ENCODE measurements at places on chromosomes 12 and 14.
A peak's percentile ranks its signal among the peaks of the same experiment; 100 is the strongest.

DNA sequence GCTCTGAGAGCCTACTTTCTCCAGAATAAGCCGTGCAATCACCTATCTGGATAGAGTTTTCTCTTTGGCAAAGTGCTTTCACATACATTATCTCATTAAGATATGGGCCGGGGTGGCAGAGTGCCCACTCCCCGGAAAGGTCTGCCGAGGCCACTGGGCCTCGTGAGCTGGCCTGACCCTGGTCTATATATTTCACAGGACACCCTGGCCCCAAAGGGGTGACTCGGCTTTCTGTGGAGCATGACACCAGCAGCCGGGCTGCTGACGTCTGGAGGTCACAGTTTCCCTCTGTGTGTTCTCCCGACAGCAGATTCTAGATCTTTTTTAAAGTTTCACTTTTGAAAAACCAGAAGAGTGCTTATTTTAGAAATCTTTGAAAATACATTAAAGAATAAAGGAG is 27.9 kb upstream of the ATP2A2 start:
- no peak for DNase-seq

GRCh38 chr12:110379197-110379596 is 24.3 kb downstream of the ANAPC7 start:
- DNase-seq = no peak

DNA sequence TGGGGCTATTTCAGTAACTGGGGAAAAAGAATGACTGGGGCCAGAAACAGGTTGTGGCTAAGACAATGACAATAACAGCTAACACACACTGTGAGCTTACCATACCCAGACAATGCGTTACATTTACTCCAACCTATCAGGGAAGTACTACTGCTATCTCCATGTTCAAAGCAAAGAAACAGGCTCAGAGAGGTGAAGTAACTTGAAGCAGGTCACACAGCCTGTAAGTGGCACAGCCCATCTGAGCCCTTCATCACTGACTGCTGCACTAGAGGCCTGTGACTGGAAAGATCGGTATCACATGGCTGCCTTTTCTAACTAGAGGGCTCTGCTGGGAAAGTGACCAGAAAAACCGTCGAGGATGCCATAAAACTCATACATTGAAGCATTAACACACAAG is 7.9 kb downstream of the GCN1 start:
- no peak for DNase-seq

DNA sequence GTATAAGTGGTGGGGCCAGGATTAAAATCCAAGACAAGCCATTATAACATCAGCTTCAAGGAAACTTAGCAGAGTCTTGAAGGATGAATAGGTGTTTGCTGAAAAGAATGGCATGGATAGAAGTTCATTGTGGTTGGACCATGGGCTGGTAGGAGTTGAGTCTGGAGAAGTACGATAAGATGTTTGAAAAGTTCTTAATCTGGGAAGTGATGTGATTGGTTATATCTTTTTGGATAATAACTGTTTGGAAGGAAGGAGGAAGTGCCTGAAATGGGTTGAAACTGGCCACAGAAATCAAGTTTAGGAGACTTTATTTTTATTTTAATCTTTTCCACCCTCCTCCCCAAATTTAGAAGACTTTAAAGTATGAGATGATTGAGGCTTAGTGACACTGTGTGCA is 4.9 kb downstream of the DENR start:
- no peak for DNase-seq

DNA sequence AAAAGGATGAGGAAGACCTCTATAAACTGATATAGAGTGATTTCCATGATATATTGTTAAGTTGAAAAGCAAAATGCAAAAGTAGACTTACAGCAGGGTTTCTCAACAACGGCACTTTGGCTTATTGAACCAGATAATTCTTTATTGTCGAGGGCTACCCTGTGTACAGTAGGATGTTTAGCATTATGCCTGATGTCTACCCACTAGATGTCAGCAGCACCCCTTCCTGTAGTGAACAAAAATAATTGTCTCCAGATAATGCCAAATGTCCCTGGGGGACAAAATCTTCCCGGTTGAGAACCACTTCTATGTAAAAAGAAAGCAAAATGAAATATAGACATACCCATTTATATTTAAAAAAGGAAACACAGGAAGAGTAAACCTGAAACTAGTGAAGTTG is 32.4 kb downstream of the ABCD2 start:
- DNase-seq = no peak

- no peak for DNase-seq
Observed at GRCh38 chr12:101795786-101796185, 35.0 kb downstream of the GNPTAB start.

- DNase-seq = no peak
Observed at GRCh38 chr12:67078957-67079356, 190.2 kb upstream of the CAND1 start.

- no peak for DNase-seq
Observed at GRCh38 chr12:29024117-29024516, 125.0 kb upstream of the FAR2 start.

DNA sequence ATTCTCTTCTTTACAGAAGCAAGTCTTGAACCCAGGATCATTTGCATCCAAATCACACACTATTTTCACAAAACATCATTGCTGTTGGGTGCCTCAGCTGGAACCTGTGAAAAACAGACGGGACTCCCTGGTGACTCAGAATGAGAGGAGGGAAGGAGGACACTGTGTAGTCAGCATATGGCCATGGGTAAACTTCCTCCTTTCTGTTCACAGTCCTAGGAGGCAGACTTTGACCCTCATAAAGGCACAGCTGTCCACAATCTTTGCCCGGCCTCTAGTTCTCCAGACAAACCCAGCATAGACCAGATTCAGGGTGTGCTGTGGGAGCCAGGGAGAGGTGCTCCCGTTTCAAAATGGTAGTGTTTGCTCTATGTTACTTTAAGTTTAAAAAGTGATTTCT is 62.0 kb downstream of the DYRK2 start:
- peak; percentile 14 for DNase-seq
